ENCODE measurements at places on chromosomes 2 and 18.

- DNase-seq: no peak
Observed at GRCh38 chr2:119028327-119029174, 86.6 kb downstream of the MARCO start.

- no peak for DNase-seq
Observed at GRCh38 chr2:105536175-105536574, 137.3 kb upstream of the FHL2 start.

DNA sequence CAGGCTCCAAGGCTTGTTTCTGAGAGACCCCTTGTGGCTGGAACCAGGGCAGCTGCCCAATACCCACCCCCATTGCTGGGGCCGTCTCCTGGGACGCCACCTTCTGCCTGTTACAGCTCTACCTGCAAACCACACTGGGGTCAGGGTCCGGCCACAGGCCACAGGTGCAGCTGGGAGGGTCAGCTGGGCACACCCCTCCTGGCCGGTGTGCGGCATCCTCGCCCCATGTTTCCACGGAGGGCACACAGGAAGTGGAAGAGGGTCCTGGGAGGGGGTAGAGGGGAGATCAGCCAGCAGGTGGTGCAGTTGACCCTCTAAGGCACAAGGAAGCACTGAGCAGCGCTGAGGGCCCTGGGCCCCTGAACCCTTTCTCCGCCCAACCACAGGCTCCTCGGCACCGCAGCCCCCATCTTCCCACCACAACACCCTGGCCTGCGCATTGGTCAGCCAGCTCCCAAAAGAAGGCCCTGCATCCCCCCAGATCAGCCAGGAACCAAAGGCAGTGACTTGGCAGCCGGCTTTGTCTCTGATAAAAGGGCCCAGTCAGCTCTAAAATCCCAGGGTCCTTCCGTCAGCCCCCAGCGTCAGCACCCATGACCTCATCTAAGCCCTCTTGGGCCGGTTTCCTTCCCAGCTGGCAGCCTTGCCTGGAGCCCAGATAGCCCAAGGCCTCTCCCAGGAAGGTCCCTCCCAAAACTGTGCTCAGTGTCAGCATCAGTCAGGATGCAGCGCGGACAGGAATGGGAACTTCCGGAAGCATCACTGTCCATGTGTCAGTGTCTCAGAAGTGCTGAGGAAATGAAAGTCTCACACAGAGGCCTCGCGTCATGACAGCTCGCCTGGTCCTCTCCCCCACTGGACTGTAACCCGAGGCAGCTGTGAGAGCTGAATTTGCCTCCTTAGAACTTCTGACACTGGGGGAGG is 1.7 kb downstream of the ERFE start:
- no peak for DNase-seq

- DNase-seq: no peak
Observed at GRCh38 chr2:158731386-158731785, 63.7 kb upstream of the DAPL1 start.

- DNase-seq: no peak
Observed at GRCh38 chr2:218152172-218152571, 14.6 kb downstream of the CXCR1 start.

DNA sequence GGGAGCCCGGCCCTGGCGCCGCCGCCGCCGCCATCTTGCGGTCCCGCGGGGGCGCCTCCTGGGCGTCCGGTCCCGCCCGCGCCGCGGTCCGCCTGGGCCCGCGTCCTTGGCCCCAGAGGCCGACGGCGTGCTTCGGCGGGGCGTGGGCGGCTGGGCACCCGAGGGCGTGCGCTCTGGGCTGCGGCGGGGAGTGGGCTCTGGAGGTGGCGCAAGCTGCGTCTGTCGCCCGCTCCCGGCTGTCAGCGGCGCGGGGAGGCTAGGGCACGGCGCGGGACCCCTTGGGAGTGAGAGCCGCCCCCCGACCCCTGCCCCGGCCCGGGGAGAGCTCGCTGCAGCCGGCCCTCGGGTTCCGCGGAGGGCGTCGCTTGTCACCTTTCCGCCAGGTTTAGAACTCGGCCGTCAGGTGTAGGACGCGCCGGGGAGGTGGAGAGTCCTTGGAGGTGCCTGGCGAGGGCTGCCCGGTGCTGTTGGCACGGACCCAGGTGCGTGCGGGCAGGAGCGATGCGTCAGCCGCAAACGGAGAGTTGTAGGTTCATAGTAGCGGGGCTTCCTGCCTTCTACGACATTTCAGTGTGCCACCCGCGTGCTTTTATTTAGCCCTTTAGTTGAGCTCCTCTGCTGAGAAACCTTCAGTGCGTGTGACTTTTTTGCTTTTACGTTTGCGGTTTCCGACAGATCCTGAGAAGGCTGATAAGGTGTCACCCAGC is 921 bp downstream of the VAPA start:
- peak; percentile 80 for DNase-seq

- no peak for DNase-seq
Observed at GRCh38 chr2:168601741-168602140, 145.7 kb downstream of the CERS6 start.

DNA sequence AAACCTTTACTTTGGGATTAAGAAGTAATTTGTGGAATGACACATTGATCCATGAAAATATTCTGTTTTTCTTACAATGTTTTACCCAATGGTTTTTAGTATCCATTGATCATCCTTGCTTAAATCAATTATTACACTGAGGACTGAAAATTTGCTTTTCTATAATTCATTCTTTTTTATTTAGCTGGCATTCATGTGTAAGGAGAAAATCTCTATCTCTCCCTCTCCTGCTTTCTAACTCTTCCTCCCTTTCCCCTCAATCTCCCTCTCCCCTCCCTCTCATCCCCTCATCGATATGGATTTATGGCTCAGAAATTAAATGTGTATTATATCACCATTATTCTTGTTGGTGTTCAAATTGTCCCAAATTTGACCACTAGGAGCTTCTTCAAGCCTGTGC is 29.7 kb downstream of the GALNT5 start:
- no peak for DNase-seq

- peak; percentile 69 for DNase-seq
Observed at GRCh38 chr2:151238527-151239487, 22.9 kb downstream of the RBM43 start.

- DNase-seq: no peak
Observed at GRCh38 chr2:134336352-134336751, 82.5 kb downstream of the MGAT5 start.
